ENCODE measurements at places on chromosomes 7 and 10.

DNA sequence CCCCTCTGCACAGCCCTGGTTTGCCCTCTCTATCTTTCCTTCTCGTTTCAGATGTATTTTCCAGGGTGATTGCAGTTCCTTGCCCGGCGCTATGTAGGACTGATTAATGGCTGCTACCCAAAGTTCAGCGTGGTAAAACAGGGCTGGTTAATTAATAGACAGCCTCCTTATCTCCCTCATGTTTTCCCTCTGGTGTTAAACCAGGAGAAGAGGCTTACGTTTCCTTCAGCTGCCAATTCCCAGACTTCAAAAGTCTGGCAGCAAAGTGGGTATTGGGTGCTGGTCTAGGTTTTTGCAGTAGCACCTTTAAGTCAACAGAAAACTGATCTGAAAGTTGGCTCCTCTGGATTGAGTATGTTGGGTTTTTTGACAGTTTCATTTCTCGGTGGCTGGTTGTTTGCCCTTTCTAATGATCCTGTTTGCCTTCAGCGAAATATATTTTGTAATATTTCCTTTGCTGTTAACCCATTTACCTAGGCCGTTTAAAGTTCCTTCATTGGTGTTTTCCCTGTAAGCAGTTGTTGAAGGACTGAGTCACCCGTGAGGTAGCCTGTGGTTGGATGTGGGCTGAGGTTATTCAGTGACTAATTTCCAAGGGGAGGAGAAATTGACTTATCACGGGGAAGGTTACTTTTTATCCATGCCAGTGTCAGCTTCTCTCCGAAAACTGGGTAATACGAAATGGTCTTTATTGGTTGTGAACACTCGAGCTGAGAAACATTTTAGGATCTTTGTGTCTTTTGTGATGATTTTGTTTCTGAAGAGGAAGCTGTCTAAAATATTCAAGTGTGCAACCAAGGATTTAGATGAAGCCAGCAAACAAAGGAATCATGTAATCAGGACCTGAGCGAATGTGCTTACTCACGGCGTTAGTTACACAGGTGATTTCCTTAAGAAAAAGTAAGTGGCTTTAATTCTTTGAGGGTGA, 257.2 kb downstream of the KIAA1217 start:
- no peak for DNase-seq

- no peak for DNase-seq
Observed at GRCh38 chr7:130273081-130273932, 6.6 kb downstream of the CPA2 start.

GRCh38 chr10:12797471-12798262, 203.8 kb downstream of the CCDC3 start:
- no peak for DNase-seq

GRCh38 chr7:28759475-28759971, 198.6 kb downstream of the TRIL start:
- no peak for DNase-seq

- no peak for DNase-seq
Observed at GRCh38 chr7:105336009-105336408, 52.7 kb downstream of the SRPK2 start.

DNA sequence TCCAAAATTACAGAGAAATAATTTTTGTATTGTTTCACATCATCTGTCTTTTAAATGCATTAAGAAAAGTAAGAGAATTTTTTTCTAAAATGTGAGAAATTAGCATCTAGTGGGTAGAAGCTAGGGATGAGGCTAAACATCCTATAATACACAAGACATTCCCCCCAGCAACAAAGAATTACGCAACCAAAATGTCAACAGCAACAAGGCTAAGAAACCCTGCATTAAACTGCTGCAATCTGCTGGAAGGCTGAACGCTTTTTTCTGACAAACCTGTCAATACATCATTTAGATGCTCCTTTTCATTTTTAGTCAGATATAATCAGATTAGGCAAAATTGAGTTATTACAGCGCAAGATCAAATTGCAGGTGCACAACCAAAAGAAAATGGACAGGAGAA, 162.2 kb downstream of the C1GALT1 start:
- DNase-seq = no peak

GRCh38 chr7:15950299-15950698, 263.8 kb upstream of the MEOX2 start:
- DNase-seq = no peak

DNA sequence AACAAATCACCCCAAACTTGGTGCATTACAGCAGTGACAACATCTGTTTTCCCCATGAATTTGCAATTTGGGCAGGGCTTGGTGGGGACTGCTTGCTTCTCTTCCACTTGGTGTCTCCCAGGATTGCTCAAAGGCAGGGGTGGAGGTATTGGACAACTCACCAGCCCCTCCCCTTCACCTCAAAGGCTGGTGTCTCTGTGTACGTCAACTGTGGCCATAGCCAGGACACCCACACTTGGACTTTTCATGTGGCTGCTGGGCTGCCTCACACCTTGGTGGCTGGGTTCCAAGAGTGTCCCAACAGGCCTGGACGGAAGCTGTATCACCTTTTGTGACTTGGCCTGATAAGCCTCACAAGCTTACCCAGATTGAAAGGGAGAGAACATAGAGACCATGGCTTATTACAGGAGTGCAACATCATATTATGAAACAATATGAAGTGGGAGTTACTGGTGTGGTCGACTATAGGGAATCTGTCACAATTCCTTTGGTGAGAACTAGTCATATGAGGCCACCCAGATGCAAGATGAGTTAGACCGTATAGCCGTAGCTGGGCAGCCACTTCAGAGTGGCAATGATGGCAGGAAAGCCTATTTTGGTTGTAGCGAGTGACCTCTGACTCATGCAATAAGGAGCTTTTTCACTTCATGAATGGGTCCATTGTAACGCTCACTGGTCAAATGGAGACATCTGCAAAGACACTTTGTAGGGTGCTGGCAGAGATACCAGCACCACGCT, 187.6 kb upstream of the ITGB1 start:
- no peak for DNase-seq

DNA sequence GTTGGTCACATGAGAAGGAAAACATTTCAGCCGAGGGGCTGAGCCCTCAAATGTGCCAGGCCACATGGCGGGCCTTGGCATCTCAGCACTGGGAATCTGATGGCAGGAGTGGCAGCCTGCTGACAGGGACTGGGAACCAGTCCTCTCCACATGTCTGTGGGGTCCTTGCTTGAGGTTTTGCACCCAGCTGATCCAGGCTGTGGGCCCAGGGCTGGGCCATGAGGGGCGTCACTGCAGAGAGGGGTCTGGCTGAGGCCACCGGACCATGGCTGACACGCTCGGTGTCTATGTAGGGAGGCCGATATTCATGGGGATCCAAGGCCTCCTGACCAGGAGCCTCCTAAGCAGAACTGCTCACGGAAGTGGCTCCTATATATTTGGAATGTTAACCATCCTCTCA, 31.0 kb upstream of the PWWP2B start:
- DNase-seq = no peak

- DNase-seq = no peak
Observed at GRCh38 chr7:31683445-31684225, 3.4 kb upstream of the PPP1R17 start.

GRCh38 chr7:81051811-81052413, 133.1 kb upstream of the SEMA3C start:
- no peak for DNase-seq

DNA sequence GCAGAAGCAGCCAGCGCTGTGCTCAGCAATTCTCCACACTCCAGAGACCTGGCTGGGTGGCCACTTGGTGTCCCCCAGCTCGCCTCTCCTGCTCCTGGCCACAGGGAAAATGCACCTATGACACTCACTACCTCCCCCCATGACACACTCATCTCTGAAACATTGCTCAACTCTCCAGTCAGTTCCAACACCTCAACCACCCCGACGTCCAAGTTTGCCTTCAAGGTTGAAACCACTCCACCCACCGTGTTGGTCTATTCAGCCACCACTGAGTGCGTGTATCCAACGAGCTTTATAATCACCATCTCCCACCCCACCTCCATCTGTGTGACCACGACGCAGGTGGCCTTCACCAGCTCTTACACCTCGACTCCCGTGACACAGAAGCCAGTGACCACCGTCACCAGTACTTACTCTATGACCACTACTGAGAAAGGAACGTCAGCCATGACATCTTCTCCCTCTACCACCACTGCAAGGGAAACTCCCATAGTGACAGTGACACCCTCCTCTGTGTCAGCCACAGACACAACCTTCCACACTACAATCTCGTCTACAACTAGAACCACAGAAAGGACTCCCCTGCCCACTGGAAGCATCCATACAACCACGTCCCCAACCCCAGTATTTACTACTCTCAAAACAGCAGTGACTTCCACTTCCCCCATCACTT, 2.7 kb downstream of the MUC3A start:
- DNase-seq = no peak

GRCh38 chr7:12385364-12385786, 18.3 kb downstream of the VWDE start:
- no peak for DNase-seq

DNA sequence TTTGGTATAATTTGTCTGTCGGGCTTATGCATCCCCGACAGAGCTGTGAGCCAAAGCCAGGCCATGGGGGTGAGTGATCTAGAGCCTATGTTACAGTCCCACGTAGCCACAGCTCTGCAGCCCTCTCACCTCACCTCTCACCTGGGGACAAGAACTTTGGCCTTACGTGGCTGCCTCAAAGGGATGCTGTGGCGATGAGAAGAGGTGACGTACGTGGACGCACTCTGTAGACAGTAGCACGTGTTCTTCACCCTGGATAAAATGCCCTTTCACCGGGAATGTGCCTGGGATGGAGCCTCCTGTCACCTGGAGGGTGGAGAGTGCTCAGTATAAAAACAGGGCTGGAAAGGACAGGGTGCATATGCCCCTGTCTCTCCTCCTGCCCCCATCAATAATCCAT, 5.5 kb downstream of the HKDC1 start:
- no peak for DNase-seq

DNA sequence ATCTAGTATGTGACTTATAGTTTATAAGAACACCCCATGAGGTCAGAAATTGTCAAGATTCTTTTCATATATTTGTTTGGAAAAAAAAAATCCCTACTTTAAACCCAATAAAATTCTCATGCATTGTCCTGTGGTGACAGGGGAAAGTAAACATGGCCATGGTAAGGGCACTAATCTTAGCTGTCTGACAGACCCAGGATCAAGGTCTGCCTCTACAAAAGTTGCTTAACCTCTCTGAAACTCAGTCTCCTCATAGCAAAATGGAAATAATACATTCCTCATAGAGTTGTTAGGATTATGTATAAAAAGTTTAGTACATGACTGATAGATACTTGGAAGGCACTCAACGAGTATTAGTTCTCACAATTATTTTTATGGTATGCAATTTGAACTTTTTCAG, 22.3 kb upstream of the AKAP9 start:
- DNase-seq = no peak

DNA sequence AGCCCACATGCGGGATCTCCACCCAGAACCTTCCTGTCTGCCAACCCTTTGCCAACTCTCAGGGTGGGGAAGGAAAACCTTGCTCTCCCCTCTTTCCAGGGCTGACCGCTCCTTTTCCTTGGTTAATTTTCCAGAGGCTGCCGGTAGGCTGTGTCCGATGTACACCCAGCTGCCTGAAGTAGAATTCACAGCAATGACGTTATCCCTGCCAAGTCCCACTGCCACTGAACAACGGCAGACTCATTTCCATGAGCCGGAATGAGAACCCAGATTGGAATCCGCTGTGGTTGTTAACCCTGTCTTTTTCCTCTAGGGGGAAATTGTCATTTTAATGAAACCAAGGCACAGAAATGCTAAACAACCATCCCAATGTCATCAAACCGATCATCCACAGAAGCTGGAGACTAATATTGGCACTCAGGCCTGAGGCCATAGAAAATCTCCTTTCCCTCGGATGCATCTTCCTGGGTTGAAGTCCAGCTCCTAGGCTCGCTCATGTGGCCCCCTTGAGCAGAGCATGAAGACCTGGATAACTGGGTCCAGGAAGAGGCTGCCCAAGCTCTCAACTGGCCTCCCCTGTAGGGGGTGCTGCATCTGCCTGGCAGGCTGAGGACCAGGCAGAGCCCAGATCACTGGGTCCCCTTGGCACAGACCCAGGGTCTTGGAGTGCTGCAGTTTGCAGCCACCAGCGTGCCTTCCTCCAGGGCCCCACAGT, 30.4 kb downstream of the KLRG2 start:
- DNase-seq = no peak

DNA sequence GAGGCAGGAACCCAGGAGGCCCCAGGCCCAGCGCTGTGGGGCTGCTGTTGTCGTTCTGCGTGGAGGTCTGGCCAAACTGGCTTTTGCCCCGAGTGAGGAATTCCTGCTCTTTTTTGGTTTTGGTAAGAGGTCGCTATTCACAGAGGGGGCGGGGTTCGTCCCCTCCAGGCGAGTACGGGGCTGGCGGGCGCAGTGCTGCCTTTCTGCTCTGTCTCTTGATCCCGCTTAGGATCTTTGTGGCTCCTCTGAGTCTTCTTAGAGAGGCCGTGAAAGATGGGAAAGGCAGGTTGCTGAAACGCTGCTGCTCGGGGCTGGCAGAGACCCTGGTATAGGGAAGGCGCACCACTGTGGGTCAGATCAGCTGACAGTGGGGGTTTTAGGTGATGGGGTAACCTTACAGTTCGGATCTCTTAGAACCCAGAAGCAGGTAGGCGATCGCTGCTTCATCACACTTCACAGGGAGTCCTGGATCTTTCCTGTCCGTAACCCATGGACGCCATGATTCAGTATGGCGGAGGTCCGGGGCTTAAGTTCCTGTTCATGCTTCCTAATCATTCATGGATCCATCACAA, 136.7 kb downstream of the KIF20B start:
- DNase-seq = no peak

GRCh38 chr7:25752967-25753791, 398.8 kb upstream of the NFE2L3 start:
- DNase-seq = no peak

GRCh38 chr10:89351780-89352597, 24.2 kb downstream of the IFIT3 start:
- DNase-seq = no peak

DNA sequence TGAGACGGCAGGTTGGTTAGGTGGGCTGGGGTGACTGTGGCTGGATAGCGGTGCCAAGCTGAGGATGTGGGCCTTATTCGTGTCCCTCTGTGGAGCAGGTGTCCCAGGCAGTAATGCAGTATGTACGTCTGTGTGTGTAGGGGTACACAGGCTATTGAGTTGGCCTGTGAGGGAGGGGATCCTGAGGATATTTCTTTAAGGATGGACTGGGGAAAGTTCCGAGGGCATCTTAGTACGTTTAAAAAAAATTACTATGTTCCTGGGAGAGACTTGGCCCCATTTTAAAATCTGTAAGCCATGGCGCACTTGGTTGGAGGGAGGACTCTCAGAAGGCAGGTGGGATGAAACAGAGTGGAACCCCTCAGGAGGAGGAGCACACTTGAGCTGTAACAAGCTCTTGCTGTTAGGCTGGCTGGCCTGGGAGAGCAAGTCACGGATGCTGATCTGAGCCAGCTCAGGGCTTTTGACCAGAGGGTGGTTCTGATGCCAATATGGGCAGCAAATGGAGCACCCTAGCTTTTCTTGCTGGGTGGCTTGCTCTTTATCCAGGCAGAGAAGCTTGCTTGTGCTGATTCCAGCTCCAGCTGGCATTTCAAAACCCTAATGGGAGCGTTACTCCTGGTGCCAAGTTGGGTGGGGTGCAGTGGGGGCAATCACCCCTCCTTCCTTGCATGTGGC, 765 bp downstream of the WBP1L start:
- DNase-seq = no peak

All from stimulated activated CD4-positive, alpha-beta T cell treated with anti-CD3 and anti-CD28 coated beads, Interleukin-15, amount 100 ng/mL, for 1 hour (primary cell).